Hematopoietic multipotent progenitor cell treated with erythropoietin and hydrocortisone succinate and interleukin-3 and kit ligand, for 8 days (in vitro differentiated cells): ENCODE measurements at places on chromosomes 2 and 18.

DNA sequence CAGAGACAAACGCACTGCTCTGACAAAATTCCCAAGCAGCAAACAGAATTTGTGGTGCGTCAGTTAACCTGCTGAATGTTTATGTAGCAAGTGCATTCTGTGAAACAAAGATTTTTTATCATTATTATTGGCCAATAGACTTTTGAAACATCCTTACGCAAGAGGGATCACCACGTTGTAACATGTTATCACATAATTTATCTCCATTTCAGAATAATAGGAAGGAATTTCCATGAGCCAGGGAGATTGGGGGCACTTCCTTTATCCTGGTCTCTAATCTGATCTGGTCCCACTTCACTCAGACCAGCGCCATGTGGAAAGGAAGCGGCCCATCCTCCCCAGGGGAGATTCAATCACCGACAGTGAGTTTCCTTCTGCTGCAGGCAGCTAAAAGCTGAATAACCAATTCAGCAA lies 166.1 kb downstream of the PID1 start:
- DNase-seq: no peak

GRCh38 chr2:11995456-11995855 lies 249.0 kb downstream of the LPIN1 start:
- no peak for DNase-seq

DNA sequence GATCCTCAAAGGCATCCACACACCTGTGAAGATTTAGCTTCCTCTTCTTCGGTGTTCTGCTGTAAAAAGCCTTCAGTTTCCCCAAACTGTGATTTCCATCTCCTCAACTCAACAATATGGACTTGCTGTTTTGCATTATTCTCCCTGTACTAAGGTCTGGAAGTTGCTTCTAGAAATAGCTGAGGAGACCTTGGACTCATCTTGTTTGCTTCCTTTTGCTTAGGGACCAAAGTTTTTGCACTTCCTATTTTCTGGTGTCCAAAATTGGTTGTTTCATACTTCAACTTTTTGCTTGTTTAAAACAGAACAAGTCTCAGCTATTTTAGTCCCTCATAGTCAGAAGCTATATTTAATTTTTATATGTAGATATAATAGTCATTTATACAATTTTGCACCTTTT lies 201.9 kb upstream of the COPS8 start:
- no peak for DNase-seq

GRCh38 chr2:142796588-142796987 lies 80.9 kb upstream of the KYNU start:
- DNase-seq: no peak

DNA sequence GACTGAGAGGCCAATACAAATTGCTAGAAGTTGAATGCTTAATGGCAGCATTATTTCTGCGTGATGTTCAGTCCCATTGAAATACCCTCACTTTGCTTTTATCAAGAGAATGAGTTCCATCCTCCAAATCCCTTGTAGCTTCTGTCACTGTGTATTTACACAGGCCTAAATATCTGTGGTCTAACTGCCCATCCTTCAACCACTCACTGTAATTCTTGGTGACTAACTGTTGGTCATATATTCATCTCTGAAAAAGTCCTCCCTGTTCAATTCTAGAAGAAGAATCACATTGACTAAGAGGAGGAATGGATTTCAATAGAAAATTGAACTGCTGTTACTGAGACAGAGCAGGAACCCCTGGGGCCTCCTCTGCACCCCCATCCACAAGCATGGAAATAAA lies 74.2 kb upstream of the L3MBTL4 start:
- no peak for DNase-seq

GRCh38 chr2:189835855-189836558 lies 51.8 kb downstream of the PMS1 start:
- DNase-seq: no peak

GRCh38 chr2:147033044-147033443 lies 811.8 kb upstream of the ACVR2A start:
- DNase-seq: no peak
